SK-N-SH treated with all-trans-retinoic acid at 6 μM for 48 hours (cell line): ENCODE measurements at places on chromosomes 4 and X.
A peak's percentile ranks its signal among the peaks of the same experiment; 100 is the strongest.

- ATAC-seq = peak; percentile 83
Observed at GRCh38 chrX:18983666-18984380, at the start of gene PHKA2. PHKA2 (minus strand) TSS chrX:18984114; CDS start chrX:18983932, 182 bp downstream.

DNA sequence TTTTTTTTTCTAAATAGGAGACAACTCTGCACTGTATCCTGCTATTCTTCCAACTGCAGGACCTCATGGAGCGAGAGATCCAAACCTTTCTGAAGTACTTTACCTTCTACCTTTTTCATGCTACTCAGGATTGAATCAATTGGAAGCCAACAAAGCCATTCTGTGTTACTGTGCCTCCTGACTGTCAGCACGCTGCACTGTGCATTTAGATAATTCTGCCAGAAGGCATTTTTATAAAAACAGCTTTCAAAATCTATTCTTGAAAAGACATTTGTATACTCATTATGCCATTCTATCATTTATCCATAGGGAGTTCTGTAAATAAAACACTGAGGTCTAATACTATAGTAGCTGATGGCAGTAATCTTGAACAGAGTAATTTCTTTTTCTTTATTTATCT is 142.8 kb downstream of the SLIT2 start:
- ATAC-seq = no peak

DNA sequence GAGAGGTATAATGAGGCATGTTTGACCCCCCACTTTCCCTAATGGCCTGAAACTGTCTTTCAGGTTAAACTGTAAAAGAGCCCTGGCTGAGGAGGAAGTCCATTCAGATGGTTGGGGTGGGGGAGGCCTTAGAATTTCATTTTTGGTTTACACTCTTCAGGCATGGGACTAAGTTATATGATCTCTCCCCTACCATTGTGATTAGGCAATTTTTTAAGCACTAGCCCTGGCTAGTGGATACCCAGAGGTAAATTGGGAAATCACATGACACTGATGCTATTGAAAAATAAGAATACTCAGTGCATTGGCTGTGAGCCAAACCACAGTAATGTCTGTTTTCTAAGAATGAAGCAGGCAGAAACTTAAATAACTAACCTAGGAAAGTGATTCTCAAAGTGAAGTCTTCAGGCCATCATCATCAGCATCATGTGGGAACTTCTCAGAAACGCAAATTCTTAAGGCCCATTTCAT is 149.7 kb downstream of the RRAGB start:
- no peak for ATAC-seq

DNA sequence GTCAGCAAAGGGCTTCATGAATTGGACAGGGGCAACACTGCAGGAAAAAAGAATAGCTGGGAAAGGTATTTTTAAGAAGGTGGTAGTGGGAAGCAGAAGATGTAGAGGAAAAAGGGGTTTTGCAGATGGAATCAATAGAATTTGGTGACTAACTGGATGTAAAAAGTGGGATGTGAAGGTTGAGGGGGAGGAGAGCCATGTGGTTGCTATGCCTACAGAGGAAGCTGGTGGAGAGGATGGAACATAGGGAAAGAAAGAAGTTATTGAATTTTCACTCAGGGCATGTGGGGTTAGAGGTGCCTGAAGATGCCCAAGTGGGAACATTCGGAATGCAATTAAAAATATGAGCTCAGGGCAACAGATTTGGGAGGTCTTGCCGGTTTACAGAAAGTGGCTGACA is 33.0 kb downstream of the REELD1 start:
- ATAC-seq = no peak

DNA sequence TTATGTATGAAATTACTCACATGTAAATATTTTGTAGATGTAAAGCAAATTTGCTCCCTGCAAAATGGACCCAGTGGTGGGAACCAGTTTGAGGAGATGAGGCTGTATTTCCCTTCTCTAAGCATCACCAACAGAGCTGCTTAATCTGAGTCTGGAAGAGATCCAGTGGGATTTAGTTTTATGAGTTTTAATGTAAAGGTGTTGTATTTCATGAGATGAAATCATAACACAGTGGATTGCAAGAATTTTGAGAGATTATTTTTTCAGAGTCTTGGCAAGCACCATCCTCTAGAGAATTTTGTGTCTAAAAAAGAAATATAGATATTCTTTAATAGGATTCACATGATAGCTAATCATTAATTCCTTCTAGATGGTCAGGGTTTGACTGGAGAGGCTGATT is 35.6 kb upstream of the SFRP2 start:
- no peak for ATAC-seq
